ENCODE measurements at places on chromosomes 13 and 19.

- DNase-seq, result no peak
Observed at GRCh38 chr13:107562203-107562602, 653.1 kb downstream of the LIG4 start.

GRCh38 chr13:42538996-42539395, 35.0 kb upstream of the TNFSF11 start:
- no peak for DNase-seq

DNA sequence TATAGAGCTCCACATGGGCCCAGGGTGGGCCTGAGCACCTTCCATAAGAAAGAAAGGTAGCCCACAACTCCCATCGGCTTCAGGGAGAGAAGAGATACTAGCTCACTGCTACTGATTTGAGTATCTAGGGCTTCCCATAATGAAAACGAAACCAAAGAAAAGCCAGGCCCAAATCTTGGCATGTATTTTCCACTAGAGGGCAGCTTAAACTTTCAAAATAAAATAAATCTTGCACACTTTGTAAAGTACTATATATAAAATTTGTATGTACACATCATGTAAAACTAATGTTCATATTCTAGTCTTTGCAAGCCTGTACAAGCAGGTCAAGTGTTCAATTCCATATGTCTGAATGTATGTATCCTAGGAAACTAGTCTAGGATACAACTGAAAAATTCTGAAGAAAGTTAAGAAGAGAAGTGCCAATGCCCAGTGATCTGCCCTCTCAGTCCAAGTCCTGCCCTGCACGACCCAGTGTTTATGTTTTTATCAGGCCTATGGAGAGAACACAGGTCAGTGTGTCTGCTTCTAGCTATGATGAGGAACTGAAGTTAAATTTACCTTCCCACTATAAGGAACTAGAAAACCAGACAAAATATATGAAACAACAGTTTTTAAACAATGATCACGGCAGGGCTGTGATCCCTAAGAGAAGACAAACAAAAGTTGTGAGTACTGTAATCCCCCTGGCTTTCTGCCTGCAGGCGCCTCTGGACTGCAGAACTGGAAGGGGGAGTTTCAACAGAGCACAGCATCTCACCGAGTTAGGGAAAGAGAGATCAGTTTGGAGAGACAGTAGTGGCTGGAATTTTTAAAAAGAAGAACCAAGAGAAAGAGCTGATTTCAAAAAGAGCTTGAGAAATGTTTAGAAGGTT, 475.7 kb downstream of the UQCRFS1 start:
- peak; percentile 76 for DNase-seq

DNA sequence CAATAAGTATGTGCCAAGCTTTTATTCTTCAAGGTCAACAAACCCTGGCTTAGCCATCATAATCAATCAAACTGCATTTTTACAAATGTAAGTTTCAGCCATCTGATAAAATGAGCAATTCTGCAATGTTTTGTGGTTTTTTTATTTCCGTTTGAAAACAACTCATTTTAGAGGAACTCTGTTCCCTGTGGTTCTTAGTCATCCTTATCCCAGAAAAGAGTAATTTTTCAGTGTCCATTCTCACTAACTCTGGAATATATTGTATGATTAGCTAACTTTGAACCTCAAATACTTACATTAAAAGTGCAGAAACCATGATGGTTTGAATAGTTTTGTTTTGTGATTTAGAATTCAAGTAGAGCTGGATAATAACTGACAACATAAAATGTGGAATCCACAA, 87.6 kb downstream of the IRS2 start:
- DNase-seq, result peak; percentile 69

- DNase-seq, result no peak
Observed at GRCh38 chr13:109645831-109646230, 140.6 kb downstream of the IRS2 start.

- no peak for DNase-seq
Observed at GRCh38 chr13:34086281-34086680, 268.3 kb downstream of the RFC3 start.

DNA sequence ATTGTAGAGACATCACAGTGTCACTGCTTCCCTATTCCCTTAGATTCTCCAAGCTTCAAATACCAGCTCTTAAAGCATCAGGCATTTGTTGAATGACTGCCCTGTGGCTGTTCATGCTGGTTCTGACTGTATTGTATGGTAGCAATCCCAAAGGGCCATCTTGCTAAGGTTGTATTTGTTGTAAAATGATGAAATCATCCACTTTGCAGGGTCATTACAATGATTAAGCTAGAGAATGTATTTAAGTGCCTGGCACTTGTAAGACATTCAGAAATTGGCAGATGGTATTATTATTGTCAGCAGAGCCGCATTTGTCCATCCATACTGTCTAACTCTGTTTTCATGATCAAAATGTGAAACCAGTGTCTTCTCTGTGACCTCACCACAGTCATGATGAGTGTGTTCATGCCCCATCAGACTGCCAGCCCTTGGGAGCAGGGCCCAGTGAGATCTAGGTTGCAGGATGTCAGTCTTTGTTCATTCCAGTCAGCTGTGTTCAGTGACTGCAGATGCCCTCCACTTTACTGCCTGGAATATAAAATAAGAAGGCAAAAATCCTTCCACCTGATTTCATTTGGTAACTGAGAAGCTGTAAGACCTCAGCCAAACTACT, 86.1 kb downstream of the DHRS12 start:
- DNase-seq, result peak; percentile 50
